ENCODE measurements at places on chromosomes 1 and 21. TPM values are rescaled to one million over a fixed set of nuclear protein-coding genes. Genes with fewer than 3 reads are reported as not detected.

GRCh38 chr1:41661428-41662060, 177.1 kb upstream of the EDN2 start:
- H3K27me3 ChIP-seq = no peaks in the 10 kb centered on the region
- peaks cover 77% of the 10 kb centered on the region for H3K4me1 ChIP-seq
- no peak for DNase-seq

DNA sequence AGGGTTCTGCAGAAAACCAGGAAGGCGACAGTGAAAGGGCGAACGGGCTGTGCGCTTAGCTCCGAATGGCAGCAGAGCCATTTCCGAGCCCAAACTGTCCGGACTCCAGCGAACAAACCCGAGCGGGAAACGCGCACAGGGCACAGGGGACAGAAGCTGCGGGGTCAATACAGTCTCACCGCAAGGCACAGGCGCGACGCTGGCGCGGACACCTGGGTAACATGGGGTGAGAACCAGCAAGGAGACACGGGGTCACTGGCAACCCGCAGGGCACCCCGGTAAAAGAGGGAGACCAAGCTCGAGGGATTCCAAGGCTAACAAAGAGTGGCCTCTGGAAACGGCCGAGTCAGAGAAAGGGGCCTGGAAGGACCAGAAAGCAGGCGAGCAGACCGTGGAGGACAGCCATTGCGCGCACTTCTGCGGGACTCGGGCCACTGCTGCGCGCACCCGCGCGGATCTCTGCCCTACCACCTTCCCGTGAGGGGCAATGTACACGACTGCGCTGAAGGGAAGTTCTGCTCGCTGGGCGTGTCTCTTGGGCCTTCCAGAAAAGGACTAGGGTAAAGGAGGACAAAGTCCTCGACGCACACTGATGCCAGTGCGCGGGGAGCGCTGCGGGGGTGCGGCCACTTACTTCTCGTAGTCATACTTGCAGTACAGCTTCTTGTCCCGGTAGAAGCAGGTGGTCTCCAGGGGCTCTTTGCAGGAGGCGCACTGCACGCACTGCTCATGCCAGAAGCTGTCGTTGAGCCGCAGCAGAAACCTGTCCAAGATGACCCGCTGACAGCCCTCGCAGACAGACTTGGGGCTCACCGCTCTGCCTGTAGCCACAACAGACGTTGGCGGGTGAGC, 3.8 kb downstream of the LMX1A start:
- no peak for DNase-seq
- no peaks in the 10 kb centered on the region for H3K36me3 ChIP-seq
- H3K4me3 ChIP-seq = no peak overlapping the region
- H3K4me1 ChIP-seq = peaks cover 23% of the 10 kb centered on the region
- peaks cover 73% of the 10 kb centered on the region for H3K27me3 ChIP-seq
- H3K27ac ChIP-seq = no peak overlapping the region

- no peaks in the 10 kb centered on the region for H3K27me3 ChIP-seq
- no peak for DNase-seq
- H3K4me3 ChIP-seq = no peak overlapping the region
Measured at GRCh38 chr1:114435088-114435715, 75.8 kb downstream of the TRIM33 start.

DNA sequence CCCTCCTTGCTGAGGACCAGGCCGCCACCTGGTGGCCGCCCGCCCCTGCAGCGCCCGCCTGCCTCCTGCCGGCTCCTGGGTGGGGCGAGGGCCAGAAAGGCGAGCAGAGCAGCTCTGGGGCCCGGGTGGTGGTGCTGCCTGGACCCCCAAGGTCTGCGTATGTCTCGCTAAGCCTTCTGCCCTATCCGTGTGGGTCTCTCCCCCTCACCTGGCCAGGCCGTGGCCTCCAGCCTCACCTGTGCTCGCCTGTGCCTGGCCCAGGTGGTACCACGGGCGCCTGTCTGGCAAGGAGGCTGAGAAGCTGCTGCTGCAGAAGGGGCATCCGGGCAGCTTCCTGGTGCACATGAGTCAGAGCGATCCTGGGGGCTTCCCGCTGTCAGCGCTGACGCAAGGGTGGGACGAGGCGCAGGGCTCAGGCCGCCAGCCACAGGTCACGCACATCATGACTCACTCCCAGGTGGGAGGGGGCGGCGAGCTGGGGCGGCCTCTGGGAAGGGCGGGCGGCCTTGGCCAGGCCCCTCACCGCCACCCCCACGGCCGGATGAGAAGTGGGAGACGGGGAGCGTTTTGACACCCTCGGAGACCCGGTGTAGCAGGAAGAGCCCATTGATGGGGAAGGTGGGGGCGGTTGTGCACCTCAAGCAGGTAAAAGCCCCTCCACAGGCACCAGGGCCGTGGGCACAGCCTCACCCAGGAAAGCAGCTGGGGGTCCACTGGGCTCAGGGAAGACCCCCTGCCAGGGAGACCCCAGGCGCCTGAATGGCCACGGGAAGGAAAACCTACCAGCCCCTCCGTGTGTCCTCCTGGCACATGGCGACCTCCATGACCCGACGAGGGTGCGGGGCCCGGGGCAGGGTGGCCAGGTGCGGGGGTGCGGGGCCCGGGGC, 9.9 kb downstream of the RNF223 start:
- peaks cover 6% of the 10 kb centered on the region for H3K36me3 ChIP-seq
- peak; percentile 98 for DNase-seq
- peaks cover 46% of the 10 kb centered on the region for H3K4me1 ChIP-seq
- peaks cover 11% of the 10 kb centered on the region for H3K27me3 ChIP-seq
- peak overlapping the region; percentile 84 for H3K27ac ChIP-seq

- H3K27me3 ChIP-seq = no peaks in the 10 kb centered on the region
- peak overlapping the region; percentile 33 for H3K27ac ChIP-seq
- H3K4me3 ChIP-seq = no peak overlapping the region
- H3K36me3 ChIP-seq = peaks cover 13% of the 10 kb centered on the region
Measured at GRCh38 chr1:67217417-67217816, 51.2 kb downstream of the IL23R start.

DNA sequence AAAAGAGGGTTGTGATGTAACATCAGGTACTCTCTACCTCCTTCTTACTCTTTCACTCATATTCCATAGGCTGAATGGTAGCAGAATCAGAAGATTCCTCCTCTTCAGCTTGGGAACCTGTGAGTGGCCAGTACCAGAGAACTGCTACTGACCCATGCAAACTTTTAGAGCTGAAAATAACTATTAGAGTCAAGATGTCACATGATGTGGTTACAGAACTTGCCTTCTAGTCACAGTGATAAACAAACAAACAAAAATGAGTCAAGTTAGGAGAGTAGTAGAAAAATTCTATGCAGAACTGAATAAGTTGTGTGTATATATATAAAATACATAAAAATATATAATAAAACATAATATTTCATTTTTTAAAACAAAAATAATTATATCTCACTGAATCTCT, 47.6 kb upstream of the RGS1 start:
- H3K27me3 ChIP-seq = no peaks in the 10 kb centered on the region
- H3K36me3 ChIP-seq = no peaks in the 10 kb centered on the region
- DNase-seq = no peak

Gene HSPB7
- total RNA-seq = not detected

- DNase-seq = no peak
- H3K4me3 ChIP-seq = no peak overlapping the region
- no peaks in the 10 kb centered on the region for H3K36me3 ChIP-seq
- H3K27me3 ChIP-seq = no peaks in the 10 kb centered on the region
- no peaks in the 10 kb centered on the region for H3K4me1 ChIP-seq
Measured at GRCh38 chr1:35053433-35053832, 21.7 kb upstream of the ZMYM6 start.

- H3K4me1 ChIP-seq = peaks cover 12% of the 10 kb centered on the region
- H3K27me3 ChIP-seq = no peaks in the 10 kb centered on the region
- no peak overlapping the region for H3K27ac ChIP-seq
Measured at GRCh38 chr21:43981151-43981870, 30.8 kb upstream of the TRAPPC10 start.

Gene TACSTD2
- not detected for total RNA-seq

DNA sequence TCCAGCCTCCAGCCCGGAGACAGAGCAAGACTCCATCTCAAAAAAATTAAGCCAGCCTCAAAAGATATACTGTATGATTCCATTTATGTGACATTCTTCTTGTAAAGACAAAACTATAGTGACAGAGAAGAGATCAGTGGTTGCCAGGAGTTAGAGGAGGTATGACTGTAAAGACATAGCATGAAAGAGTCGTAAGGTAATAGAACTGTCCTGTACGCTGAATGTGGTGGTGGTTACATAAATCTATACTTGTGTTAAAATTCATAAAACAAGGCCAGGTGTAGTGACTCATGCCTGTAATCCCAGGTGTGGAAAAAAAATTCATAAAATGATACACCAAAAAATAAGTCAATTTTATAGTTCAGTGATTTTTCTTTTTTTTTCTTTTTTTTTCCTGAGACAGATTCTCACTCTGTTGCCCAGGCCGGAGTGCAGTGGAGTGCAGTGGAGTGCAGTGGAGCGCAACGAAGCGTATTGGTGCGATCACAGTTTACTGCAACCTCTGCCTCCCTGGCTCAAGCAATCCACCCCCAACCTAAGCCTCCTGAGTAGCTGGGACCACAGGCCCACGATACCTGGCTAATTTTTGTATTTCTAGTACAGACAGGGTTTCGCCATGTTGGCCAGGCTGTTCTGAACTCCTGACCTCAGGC, 84.9 kb upstream of the CXADR start:
- H3K36me3 ChIP-seq = no peaks in the 10 kb centered on the region
- H3K4me3 ChIP-seq = no peak overlapping the region
- no peak overlapping the region for H3K27ac ChIP-seq
- H3K27me3 ChIP-seq = peaks cover 2% of the 10 kb centered on the region
- H3K4me1 ChIP-seq = no peaks in the 10 kb centered on the region

DNA sequence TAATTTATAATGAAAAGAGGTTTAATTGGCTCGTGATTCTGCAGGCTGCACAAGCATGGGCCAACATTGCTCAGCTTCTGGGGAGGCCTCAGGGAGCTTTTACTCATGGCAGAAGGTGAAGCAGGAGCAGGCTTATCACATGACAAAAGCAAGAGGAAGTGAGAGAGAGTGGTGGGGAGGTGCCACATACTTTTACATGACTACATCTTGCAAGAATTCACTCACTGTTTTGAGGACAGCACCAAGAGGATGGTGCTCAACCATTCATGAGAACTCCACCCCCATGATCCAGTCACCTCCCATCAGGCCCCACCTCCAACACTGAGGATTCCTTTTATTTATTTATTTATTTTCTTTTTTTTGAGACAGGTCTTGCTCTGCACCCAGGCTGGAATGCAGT, 5.5 kb upstream of the PLEKHM2 start:
- H3K4me3 ChIP-seq = no peak overlapping the region
- no peak overlapping the region for H3K27ac ChIP-seq
- H3K27me3 ChIP-seq = no peaks in the 10 kb centered on the region
- H3K4me1 ChIP-seq = peaks cover 22% of the 10 kb centered on the region

Gene FAM72C
- total RNA-seq = 43.3 TPM

Gene SPATA1
- 1.8 TPM for total RNA-seq

DNA sequence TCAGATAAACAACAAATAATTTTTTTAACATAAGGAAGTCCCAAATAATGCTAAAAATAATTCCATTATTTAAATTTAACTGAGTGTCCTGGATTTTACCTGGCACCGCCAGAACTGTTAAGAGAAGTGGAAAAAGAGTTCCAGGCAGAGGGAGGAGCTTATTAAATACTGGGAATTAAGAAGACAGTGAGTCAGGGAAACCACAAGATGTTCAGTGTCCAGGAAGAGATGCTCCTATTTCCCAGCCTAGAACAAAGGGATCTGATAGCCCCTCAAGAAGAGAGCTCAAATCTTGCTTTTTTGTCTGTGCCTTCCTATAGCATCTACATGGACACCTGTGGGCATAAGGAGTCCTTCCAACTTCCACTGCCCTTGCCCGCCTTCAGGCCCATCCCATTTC, 85.9 kb downstream of the PGM1 start:
- H3K27ac ChIP-seq = no peak overlapping the region
- H3K4me1 ChIP-seq = no peaks in the 10 kb centered on the region
- H3K4me3 ChIP-seq = no peak overlapping the region
- H3K36me3 ChIP-seq = peaks cover 14% of the 10 kb centered on the region

Gene HAO2
- total RNA-seq = not detected

Gene PER3
- total RNA-seq = 3.1 TPM

- no peak overlapping the region for H3K4me3 ChIP-seq
- no peaks in the 10 kb centered on the region for H3K36me3 ChIP-seq
- H3K27me3 ChIP-seq = peaks cover 3% of the 10 kb centered on the region
- H3K4me1 ChIP-seq = no peaks in the 10 kb centered on the region
- no peak for DNase-seq
Measured at GRCh38 chr1:207519505-207520399, 23.8 kb downstream of the CR1 start.

Gene MDM4
- 109 TPM for total RNA-seq

GRCh38 chr1:182917378-182917777, 35.6 kb downstream of the SHCBP1L start:
- H3K27me3 ChIP-seq = peaks cover 22% of the 10 kb centered on the region
- no peak for DNase-seq
- no peak overlapping the region for H3K4me3 ChIP-seq
- peaks cover 2% of the 10 kb centered on the region for H3K36me3 ChIP-seq

GRCh38 chr1:1927751-1928150, 8.7 kb upstream of the TMEM52 start:
- H3K4me3 ChIP-seq = no peak overlapping the region
- H3K4me1 ChIP-seq = no peaks in the 10 kb centered on the region
- no peaks in the 10 kb centered on the region for H3K27me3 ChIP-seq
- no peaks in the 10 kb centered on the region for H3K36me3 ChIP-seq

DNA sequence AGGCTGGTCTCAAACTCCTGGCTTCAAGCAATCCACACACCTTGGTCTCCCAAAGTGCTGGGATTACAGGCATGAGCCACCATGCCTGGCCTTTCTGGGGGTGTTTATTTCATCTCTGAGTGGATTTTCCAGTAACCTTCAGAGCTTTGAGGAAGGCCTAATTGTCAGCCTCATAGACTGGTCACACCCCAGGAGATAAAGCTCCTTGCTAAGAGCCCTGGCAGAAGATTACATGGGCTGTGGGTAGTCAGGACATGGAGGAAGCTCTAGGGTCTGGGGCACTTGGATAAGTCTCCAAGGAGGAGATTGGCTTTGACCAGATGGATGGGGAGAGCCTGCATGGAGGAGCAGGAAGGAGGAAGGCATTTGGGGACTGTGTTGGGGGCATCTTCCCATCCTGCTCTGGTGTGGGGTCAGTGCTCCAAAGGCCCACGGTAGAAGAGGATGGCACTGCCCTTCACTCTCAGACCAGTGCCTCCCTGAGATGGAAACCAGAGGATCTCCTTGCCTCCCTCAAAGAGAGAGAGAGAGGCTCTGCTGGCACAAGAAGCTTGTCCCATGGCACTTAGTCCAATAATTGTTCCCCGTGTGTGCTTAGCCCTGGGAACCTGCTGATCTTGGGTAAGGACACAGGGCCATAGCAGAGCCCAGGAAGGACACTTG, 14.7 kb upstream of the GSTM4 start:
- H3K27me3 ChIP-seq = no peaks in the 10 kb centered on the region
- no peak for DNase-seq
- H3K4me1 ChIP-seq = peaks cover 5% of the 10 kb centered on the region
- H3K4me3 ChIP-seq = no peak overlapping the region
- H3K36me3 ChIP-seq = no peaks in the 10 kb centered on the region

DNA sequence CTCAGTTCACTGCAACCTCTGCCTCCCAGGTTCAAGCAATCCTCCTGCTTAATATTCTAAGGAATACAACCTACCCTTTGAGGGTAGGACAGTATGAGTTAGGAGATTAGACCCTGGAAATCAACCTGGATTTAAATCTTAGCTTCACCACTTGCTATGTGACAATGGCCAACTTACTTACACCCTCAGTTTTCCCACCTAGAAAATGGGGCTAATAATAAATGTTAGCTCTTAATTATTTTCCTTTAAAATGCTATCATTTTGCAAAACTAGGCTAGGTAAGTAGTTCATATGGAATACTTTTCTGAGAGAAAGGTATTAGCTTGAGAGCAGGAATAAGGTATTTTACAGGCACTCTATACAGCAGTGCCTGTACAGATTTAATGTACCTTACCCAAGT, 110.8 kb downstream of the PHTF1 start:
- H3K4me3 ChIP-seq = no peak overlapping the region
- no peak for DNase-seq
- H3K36me3 ChIP-seq = peaks cover 4% of the 10 kb centered on the region

Gene HTR1D
- not detected for total RNA-seq
